T follicular helper cell (primary cell): ENCODE measurements at places on chromosomes 3 and 15.

DNA sequence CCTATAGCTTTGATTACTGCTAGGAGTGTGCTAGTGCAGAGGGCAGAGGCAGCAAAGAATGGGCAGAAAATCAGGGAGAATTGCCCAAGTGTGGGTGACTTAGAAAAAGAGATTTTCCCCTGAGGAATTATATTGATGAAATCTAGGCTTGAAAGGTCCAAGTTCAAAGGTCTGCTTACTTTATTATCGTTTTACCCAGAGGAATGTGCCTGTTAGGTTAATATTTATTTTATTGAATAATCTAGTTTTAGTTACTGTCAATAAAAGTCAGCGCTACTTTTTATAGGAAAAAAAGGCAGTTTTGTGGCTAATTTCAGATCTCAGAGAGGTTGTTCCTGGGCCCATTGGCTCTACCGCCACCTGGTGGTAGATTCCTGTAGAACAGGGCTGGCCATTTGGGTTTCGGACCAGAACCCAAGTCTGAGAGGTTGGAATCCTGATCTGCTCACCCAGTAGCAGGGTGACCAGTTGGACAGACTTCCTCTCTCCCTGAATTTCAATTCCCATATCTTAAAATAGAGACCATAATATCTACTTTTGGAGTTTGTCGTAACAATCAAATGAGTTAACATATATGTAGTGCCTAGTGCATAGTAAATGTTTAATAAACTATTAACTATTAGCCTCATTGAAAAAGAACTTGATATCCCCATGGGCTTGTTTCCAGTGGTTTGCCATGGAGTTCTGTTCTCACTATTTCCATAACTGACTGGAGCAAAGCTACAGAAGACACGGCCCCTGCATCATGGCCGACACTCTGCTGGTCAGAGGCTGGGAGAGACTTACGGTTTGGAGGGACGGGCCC lies 62.7 kb upstream of the ZNF148 start:
- DNase-seq, result peak; percentile 42

DNA sequence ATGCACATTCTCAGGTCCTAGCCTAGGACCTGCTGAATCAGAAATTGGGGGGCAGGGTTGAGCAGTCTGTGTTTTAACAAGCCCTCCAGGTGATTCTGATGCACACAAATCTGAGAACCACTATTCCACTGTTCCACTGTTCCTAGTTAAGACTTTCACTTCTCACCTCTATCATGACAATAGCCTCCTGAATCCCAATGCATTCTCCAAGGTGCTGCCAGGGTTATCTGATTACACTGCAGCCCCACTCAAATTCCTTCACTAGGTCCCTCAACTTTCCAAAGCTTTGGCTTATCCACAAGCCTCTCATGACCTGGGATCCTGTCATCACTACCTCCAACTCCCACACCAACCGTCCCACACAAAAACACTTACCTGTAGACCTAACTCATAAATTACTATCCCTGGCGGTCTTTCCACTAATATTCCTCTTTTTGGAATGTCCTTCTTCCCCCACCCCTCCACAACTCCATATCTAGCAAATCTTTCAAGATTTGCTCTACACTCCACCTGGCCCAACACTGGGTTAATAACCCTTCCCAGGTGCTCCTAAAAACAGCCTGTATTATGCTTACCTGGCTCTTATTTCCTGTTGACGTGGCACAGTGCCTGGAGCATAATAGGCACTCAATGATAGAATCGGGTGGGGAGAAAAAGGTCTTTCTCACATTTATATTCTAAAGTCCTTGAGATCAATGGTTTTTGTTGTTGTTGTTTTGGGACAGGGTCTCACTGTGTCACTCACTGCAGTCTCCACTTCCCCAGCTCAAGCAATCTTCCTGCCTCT lies 27.2 kb downstream of the TBL1XR1 start:
- no peak for DNase-seq

- DNase-seq, result no peak
Observed at GRCh38 chr3:35081899-35082298, 557.4 kb upstream of the ARPP21 start.

- no peak for DNase-seq
Observed at GRCh38 chr3:53844262-53845102, 1.7 kb downstream of the CHDH start.

GRCh38 chr3:161838021-161838420 lies 341.4 kb downstream of the OTOL1 start:
- no peak for DNase-seq

- DNase-seq, result no peak
Observed at GRCh38 chr15:69565066-69565655, 112.5 kb downstream of the RPLP1 start.
